H9 (cell line): ENCODE measurements at places on chromosomes 2 and 18. TPM values are rescaled to one million over a fixed set of nuclear protein-coding genes. Genes with fewer than 3 reads are reported as not detected.

Gene COL6A3
- 0.66 and 0.81 TPM in 2 replicates for total RNA-seq

Gene KCNE4
- 0.20 and 0.24 TPM in 2 replicates for total RNA-seq

Gene MAT2A
- total RNA-seq, result 447 and 459 TPM in 2 replicates

Gene TRIM43
- not detected in 2 replicates for total RNA-seq

Gene CRACDL
- 0.29 and 0.48 TPM in 2 replicates for total RNA-seq
